Epithelial cell of prostate (primary cell): ENCODE measurements at places on chromosomes 4 and X.

- DNase-seq = no peak
These were observed 51.9 kb upstream of the LAS1L start for GRCh38 chrX:65586491-65586890.

DNA sequence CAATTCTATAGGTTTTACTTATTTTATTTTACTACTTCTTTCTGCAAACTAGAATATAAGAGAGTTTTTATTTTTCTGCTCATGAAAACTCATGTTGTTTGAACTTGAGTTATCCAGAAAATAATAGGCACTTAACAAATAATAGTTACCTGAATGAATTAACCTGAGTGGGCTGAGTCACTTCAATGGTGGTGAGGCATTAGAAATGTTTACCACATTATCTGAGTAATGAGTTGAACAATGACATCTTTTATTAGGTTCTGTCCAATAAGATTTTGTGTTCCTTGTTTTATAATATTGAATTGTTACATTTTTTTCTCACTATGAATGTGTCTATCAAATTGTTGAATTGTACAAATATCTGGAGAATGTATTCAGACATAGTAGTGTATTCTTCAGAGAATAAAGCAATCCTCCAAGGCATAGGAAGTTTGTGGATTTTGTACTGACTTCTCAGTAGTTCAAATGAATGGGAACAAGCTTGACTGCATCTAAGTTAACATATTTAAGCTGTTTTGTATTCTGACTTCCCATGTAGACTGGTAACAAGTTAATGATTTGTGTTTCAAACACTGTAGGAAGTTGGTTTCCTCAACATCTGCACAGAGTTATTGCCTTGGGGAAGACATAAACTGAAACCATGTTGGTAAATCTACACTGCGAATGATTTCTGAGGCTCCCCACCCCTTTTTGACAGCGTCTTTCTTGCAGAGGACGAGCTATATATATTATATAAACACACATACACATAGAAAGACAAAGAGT lies 1808.9 kb upstream of the TENM3 start:
- DNase-seq = peak; percentile 10

DNA sequence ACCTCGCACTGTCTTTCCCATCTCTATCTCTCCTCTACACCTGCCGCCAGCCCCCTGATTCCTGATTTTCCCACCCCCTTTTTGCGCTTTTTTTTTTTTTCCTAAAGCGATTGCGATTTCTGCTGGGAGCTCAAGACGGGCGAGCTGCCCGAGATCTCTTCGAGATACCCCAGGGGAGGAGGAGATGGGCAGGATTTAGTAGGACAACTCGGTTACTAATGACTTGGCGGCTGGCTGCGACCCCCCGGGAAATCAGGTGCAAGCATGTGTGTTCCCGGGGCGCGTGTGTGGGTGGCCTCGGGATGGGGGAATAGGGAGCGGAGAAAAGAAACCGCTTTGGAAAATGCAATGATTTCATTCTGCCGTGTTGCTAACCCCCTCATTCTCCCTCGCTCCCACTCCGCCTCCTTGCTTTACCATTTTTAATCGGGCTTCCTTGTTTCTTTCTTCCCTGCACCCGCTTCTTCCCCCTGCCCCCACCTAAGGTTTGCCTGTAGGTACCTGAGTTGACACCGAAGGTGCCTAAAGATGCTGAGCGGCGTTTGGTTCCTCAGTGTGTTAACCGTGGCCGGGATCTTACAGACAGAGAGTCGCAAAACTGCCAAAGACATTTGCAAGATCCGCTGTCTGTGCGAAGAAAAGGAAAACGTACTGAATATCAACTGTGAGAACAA lies 4.4 kb downstream of the SLITRK2 start:
- DNase-seq = no peak

- no peak for DNase-seq
These were observed 41.6 kb upstream of the NKRF start for GRCh38 chrX:119647552-119648420.

DNA sequence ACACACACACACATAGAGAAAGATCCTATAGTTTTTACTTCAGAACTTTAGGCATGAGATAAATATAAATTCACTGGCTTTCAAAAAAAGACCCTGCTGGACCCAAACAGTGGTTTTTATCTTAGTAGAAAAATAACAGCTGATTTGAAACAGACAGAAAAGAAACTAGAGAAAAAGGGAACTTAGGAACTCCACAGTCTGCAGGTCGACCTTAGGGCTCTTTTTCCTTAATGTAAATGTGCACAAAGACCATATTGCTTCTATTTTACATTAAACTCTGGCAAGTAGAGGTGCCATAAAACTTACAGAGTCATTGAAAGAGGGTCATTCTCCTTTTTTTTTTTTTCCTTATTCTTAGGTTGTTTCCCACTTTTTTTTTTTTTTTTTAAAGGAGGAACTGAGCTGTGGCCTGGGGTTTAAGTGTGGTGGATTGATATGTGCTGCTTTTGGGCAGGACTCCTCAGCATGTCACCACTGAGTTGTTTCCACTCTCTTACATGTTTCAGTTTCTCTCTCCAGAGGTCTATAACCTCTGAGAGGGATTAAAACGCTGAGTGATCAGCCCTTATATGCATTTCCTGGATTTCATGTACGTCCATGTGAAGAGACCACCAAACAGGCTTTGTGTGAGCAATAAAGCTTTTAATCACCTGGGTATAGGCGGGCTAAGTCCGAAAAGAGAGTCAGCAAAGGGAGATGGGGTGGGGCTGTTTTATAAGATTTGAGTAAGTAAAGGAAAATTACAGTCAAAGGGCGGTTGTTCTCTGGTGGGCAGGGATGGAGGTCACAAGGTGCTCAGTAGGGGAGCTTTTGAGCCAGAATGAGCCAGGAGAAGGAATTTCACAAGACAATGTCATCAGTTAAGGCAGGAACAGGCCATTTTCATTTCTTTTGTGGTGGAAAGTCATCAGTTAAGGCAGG lies 70.8 kb upstream of the PACRGL start:
- no peak for DNase-seq

GRCh38 chr4:2914256-2915126 lies 48.7 kb downstream of the NOP14 start:
- no peak for DNase-seq

DNA sequence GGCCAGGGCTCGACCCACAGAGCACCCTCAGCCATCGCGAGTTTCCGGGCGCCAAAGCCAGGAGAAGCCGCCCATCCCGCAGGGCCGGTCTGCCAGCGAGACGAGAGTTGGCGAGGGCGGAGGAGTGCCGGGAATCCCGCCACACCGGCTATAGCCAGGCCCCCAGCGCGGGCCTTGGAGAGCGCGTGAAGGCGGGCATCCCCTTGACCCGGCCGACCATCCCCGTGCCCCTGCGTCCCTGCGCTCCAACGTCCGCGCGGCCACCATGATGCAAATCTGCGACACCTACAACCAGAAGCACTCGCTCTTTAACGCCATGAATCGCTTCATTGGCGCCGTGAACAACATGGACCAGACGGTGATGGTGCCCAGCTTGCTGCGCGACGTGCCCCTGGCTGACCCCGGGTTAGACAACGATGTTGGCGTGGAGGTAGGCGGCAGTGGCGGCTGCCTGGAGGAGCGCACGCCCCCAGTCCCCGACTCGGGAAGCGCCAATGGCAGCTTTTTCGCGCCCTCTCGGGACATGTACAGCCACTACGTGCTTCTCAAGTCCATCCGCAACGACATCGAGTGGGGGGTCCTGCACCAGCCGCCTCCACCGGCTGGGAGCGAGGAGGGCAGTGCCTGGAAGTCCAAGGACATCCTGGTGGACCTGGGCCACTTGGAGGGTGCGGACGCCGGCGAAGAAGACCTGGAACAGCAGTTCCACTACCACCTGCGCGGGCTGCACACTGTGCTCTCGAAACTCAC lies 3.6 kb downstream of the MID1IP1 start:
- no peak for DNase-seq

GRCh38 chr4:57443787-57444186 lies 333.6 kb upstream of the IGFBP7 start:
- DNase-seq = no peak

- peak; percentile 75 for DNase-seq
These were observed 110.6 kb downstream of the AGTR2 start for GRCh38 chrX:116281106-116281505.

GRCh38 chrX:133633162-133633561 lies 217.9 kb upstream of the GPC4 start:
- no peak for DNase-seq

GRCh38 chr4:16582526-16582925 lies 315.9 kb downstream of the LDB2 start:
- no peak for DNase-seq

DNA sequence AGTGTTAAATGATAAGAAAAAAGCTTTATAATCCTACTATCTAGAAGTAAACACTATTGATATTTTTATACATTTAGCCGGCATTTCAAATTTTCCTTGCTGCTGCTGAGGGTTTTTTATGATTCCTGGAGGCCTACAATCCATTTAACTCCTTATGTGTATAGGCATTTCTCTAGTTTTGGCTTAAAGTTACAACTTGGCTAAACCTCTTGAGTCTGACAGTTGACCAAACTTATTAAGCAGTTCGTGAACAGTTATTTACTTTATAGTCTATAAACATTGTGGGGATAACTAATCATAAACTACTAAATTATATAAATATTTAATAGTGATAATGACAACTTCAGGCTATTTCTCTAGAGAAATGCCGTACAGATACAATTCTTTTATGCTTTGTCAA lies 141.9 kb downstream of the ADGRL3 start:
- no peak for DNase-seq

DNA sequence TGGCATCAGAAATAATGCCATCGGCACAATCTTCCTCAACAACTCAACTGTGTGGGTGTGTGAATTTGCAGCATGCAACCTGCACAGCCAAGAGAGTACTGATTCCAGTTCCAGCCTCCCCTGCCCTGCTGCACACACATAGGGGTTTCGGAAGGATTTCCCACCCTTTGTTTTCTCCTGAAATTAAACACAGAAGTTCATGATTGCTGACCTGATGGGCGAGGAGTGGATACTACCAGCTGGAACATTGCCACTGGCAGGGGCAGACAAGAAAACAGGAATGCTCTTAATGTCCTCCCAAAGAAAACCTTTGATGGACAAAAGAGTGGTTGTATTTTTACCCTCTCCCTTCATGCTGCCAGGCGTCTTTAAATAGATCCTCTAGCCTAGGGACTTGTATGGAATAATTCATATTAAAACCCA lies 4.8 kb downstream of the NDP start:
- DNase-seq = no peak

- no peak for DNase-seq
These were observed 53.2 kb upstream of the BBS12 start for GRCh38 chr4:122679317-122679716.

- no peak for DNase-seq
These were observed 160.6 kb downstream of the BCOR start for GRCh38 chrX:39936886-39937770.

- DNase-seq = no peak
These were observed 3.8 kb downstream of the MAEA start for GRCh38 chr4:1293531-1293941.

- no peak for DNase-seq
These were observed 92.5 kb downstream of the AREG start for GRCh38 chr4:74537459-74537858.

DNA sequence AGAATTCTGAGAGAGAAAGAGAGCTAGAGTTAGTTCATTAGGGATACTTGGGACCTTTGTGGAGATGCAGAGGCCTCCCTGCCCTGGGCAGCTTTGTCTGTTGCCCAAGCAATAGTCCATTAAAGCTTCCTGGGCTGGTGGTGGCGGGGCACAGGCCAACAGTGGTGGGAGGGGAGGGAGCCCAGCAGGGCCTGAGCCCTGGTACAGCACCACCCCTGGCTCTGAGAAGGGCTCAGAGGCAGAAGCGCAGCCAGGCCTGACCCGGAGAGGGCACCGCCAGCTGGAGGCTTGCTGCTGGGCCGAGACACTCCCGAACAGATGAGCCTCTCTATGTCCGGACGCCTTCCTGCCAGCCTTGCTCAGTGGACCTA lies 65.3 kb downstream of the EFNB1 start:
- DNase-seq = no peak

DNA sequence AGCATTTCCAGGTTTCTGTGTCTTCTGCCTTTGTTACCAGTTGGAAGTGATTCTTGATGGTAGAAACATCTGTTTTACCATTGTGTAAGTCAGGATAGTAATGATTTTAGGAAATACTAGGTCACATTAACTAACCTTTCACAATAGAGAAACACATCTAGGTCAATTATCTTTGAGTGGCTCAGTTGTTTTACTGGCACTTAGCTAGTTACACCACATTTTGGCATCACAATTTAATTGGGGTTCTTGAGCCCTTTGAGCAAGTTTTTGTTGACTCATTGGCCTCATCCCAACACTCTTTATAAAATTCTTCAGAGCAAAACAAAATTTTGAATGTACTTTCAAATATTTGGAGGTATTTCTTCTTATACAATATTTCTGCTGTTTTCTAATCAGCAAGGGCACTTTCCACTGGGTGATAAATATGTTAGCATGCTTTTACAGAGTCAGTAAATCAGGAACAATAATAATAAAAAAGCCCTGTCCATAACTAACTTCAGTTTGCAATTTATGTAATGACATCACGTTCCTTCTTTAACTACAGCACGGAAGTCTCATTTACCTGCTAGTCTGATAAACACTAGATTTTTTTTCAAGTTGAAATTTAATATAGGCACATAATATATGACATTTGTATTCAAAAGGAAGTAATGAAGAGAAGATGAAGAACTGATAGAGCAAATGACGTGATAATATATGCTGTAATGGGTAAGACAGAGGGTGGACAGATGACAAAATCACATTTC lies 64.8 kb upstream of the GK2 start:
- no peak for DNase-seq

DNA sequence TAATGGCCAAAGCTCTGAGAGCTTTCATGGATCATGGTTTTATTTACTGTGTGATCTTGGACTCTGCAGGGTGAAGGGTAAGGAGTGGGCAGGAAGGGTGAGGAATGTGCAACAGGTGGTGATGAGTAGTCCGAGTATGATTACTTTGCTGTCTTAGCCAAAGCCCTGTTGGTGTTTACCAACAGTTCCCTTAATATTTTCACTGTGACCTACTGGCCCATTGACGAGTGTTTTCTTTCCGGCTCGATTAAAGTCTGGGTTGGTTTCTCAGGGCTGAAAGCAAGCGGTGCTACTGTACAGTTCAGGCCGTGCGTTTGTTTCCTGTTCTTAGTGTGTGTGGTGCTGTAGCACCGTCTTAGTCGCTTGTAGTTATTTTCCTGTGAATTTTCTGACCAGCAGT lies 2.6 kb downstream of the ARHGAP24 start:
- no peak for DNase-seq

DNA sequence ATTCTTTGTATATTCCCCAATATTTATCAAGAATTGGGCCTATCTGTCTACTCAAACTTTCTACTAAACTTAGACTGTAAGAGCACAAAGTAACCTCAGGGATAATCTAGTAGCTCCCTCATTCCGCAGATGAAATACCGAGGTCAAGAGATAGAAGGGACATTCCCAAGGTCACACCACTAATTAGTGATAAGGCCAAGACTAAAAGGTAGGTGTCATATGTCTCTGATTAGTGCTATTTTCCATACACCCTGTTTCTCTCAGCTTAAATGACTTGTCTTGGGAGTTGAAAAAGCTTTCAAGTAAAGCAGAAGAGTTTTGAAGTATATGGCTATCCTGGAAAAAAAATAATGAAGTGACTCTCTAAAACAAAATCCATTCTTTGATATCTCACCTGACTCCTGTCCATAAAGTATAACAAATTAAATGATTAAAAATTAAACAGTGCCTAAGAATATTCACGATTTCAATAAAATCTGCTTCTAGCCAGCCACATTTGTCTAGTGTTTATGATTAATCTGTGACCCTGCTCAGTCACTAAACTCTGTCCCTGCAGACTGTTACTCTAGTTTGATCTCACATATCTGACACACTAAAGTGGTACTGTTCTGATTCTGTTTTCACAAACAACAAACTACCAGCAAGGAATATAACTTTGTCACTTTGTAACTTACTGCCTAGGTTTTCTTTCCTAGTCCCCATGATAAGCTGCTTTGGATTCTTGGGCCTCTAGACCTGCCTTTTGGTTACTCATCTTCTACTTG lies 10.3 kb downstream of the GPR174 start:
- DNase-seq = no peak
